ENCODE measurements at places on chromosomes 6 and 20.

DNA sequence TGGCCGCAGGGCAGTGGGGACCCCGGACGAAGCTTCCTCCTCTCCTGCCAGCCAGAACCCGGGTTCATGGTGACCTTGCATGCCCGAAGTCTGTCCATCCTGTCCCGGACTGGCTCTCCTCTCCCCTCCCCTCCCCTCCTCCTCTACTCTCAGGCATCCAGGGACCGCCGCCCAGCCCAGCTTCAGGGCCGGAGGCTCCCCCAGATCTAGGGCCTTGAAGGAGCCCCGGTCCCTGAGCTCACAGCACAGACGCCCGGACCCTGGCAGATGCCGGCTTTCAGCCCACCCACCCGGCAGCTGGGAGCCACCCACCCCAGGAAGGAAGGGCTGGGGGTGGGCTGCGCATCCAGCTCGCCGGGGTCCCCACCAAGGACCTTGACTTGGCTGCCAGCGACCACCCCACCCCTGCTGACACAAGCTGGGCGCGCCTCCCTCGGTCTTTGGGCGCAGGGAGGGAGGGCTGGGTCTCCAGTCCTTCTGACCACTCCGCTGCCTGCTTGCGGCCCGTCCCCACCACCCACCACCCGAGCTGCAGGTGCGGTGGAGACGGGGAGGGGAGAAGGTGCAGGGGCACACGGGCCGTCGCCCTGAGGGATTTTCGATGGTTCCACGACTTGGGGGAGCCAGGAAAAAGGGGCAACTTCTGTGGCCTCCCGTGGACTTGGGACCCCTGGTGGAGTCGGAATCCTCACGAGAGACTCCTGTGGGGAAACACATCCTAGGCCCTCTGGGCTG lies 5.8 kb upstream of the ABHD16B start:
- DNase-seq, result no peak

GRCh38 chr20:41989935-41990635 lies 371.9 kb upstream of the CHD6 start:
- DNase-seq, result no peak

DNA sequence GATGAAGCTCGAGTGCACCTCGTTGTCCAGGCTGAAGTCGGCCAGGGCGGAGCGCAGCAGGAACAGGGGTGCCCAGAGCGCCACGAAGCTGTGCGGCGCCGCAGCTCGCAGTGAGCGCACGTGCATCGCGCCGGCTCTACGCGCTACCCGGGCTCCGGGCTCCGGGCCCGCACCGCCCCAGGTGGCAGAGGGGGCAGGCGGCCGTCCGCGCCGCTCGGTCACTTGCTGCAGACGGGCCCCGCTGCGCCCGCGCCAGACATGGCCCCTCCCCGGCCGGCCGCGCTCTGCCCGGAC lies 497 bp downstream of the BMP7 start:
- no peak for DNase-seq

GRCh38 chr6:41561931-41562911 lies 16.0 kb downstream of the FOXP4 start:
- no peak for DNase-seq

- DNase-seq, result no peak
Observed at GRCh38 chr6:158257781-158258180, 54.5 kb upstream of the TULP4 start.

GRCh38 chr20:58473453-58474425 lies 41.5 kb downstream of the APCDD1L start:
- DNase-seq, result no peak

GRCh38 chr20:37468886-37469285 lies 52.2 kb upstream of the NNAT start:
- no peak for DNase-seq

DNA sequence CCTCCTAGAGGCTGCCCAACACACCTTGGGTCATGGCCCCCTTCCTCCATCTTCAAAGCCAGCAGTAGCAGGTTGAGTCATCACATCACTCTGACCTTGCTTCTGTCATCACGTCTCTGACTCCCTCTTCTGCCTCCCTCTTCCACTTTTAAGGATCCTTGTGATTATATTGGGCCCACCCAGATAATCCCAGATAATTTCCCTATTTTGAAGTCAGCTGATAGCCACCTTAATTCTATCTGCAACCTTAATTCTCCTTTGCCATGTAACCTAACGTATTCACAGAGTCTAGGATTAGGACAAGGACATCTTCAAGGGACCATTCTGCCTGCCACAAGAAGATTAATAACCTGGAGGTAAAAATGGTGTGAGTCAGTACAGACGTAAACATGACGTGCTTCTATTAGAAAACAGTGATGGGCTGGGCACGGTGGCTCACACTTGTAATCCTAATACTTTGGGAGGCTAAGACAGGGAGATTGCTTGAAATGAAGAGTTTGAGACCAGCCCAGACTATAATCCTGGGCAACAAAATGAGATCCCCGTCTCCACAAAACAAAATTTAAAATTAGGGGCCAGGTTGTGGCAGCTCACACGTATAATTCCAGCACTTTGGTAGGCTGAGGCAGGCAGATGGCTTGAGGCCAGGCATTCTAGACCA lies 3.3 kb downstream of the ZSWIM3 start:
- no peak for DNase-seq

DNA sequence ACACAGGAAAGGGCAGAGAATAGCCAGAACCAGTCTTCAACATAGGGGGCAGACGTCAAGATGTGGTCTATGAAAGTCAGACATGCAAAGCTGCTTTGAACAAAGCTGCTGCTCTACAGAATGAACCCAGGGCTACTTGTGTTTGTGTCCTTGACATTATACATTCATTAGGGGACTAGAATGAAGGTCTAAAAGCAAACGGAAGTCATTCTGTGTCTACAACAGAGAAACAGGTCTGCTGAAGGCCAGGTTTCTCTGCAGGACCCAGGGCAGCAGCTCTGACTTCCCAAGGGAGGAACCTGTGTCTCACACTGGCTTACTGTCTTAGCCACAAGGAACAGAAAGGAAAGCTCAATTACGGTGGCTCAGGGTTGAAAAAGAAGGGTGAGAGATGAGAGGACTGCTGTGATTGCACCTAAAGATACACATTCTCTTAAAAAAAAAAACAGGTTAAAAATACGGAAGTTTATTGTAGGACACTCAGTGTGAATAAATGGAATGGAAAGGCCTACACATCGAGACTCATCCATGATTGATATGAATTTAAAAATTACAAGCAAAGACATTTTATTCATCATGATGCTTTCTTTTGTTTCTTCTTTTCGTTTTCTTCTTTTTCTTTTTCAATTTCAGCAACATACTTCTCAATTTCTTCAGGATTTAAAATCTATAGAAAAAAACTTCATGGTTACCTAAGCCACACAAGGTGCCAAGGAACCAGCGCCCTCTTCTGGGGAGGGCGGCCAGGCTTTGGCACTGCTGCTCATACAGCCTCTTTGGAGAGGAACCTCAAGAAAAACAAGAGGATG lies 6.7 kb downstream of the PSMA7 start:
- DNase-seq, result peak; percentile 53

DNA sequence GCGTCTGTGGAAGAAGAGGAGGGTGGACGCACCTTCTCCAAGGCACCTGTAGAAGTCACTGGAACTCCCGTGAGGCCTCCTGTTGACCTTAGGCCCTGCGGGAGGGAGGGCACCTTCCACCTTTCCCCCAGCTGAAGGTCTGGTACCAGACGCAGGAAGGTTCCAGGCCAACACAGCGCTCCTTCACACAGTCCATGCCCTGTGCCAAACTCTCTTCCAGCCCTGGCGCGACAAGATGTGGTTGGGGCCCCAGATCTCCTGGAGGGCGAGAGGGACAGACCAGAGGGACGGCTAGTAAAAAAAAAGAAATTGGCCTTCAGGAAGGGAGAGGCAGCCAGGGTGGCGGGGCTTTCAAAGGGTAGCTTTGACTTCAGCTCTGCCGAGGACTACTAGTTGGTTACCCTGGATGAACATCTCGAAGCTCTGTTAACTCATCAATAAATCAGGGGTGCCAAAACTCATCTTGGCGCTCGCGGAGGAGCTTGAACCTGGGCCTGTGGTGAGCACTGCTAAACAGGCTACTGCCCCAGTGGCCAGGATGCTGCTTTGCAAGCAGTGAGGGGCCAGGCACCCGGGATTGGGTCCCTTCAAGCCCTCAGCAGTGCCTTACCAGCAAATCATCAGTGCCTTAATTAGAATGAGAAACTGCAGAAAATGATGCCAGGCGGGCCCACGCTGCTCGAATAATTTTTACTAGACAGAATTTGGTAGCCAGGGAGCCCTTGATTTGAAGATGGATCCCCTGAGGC lies 14.9 kb downstream of the AARS2 start:
- DNase-seq, result no peak

DNA sequence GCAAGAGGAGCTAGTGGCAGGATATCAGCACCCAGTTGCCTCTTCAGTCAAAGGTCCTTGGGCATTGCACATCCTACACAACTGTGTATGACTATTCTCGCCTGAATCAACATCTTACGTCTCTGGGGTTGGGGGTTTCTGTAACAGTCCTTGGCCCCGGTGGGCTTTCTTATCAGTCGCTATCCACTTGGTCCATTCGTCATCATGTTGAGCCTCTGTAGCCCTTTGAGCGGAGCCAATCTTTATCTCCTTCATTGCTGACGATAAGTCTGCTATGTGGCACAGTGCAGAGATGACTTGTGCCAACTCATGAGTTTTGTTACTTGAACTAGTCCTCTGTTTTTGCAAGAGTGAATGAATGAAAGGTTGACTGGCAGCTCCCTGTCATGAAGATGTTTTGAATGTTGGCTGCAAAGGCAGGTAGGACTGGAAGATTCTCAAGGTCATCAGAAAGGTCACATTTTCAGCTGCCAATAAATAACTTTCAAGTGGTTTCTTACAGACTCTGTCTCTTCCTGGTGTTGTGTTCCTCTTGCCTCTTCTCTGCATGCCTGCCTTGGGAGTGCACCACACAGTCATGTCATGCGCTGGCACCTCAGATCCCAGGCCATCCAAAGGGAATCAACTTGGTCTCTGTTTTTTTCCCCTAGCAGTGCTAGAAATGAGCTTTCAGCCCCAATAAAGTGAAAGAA lies 238.9 kb downstream of the SLC24A3 start:
- DNase-seq, result no peak

GRCh38 chr20:57090590-57091560 lies 175.6 kb downstream of the BMP7 start:
- no peak for DNase-seq

DNA sequence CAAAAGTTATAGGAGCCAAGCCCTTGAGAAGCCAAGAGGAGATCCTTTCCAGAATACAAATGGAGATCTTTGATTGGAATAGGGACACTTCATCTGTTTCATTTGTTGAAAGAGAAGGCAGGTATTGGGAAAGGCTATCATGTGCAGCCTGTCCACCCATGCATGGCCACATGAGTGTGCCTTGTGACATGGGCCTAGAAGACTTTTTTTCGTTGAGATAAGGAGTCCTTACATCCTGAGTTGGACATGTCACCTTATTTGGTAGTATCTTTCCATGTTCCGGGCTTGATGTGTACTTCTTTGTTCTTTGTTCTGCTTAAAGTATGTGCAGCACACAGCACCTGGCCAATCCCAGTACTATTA lies 42.1 kb upstream of the SYNCRIP start:
- DNase-seq, result no peak

DNA sequence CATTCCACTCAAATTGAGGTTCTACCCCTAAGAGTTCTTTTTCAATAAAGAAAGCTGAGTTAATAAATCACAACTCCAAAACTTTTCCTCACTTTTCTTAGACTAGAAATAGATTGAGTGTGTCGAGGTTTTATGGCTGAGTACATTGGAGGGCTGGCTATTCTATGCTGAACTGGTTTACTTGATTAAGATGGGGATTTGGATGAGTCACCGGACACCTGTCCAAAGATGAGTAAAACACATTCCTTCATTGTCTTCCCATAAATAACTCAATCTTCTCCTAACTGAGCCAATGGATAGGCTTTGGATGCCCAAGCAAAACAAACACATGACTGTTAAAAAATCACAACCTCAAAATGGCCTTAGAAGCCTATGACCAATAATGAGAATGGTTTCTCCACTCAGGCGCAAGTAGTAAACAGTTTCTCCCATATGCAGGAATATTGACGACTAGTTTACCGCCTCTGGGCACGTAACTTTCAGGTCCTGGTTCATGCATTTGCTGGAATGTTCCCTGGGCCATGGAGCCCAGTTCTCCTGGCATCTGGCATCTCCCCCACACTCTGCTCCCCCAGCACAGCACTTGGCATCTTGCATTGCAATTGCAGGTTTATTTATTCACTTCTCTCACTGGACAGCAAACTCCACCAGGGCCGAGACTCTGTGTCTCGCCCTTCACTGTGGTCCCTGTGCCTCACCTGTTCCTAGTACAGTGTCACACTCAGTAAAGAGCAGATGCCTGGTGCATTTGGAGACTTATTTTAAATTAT lies 43.9 kb downstream of the BCAS1 start:
- DNase-seq, result no peak

GRCh38 chr6:38391206-38391605 lies 248.5 kb downstream of the BTBD9 start:
- DNase-seq, result no peak

GRCh38 chr6:131917763-131918649 lies 33.2 kb downstream of the CCN2 start:
- no peak for DNase-seq

- no peak for DNase-seq
Observed at GRCh38 chr20:53162251-53162835, 190.2 kb downstream of the TSHZ2 start.

Data from stimulated activated naive CD4-positive, alpha-beta T cell (primary cell).